Left ventricle myocardium inferior (tissue), 1 donor: ENCODE measurements at places on chromosomes 6 and 20.

- no peak for DNase-seq
These were observed 182.6 kb downstream of the RNGTT start for GRCh38 chr6:88780714-88781389.

DNA sequence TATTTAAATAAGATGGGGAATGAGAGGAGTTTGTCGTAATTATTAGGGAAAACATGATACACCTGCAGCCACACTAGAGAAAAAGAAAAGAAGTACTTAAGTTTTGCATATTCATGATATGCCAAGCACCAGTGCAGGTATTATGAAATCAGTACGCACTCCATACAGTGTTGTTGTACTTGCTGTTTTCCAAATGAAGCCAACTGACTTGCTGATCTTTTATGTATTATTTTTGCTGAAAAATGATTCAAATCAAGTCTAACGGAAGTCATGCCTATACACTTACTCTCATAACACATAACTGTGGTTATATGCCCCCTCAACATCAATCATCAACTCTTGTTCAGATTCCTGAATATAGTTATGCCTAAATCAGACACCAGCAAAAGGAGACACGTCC lies 584.9 kb upstream of the EYS start:
- DNase-seq, result no peak

- no peak for DNase-seq
These were observed 141.7 kb upstream of the CARMIL1 start for GRCh38 chr6:25137480-25137879.

DNA sequence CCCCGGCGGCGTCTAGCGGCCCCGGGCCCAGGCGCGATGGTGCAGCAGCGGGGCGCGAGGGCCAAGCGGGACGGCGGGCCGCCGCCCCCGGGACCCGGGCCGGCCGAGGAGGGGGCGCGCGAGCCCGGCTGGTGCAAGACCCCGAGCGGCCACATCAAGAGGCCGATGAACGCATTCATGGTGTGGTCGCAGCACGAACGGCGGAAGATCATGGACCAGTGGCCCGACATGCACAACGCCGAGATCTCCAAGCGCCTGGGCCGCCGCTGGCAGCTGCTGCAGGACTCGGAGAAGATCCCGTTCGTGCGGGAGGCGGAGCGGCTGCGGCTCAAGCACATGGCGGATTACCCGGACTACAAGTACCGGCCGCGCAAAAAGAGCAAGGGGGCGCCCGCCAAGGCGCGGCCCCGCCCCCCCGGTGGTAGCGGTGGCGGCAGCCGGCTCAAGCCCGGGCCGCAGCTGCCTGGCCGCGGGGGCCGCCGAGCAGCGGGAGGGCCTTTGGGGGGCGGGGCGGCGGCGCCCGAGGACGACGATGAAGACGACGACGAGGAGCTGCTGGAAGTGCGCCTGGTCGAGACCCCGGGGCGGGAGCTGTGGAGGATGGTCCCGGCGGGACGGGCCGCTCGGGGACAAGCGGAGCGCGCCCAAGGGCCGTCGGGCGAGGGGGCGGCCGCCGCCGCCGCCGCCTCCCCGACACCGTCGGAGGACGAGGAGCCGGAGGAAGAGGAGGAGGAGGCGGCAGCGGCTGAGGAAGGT lies 715 bp downstream of the SOX12 start:
- peak; percentile 71 for DNase-seq

DNA sequence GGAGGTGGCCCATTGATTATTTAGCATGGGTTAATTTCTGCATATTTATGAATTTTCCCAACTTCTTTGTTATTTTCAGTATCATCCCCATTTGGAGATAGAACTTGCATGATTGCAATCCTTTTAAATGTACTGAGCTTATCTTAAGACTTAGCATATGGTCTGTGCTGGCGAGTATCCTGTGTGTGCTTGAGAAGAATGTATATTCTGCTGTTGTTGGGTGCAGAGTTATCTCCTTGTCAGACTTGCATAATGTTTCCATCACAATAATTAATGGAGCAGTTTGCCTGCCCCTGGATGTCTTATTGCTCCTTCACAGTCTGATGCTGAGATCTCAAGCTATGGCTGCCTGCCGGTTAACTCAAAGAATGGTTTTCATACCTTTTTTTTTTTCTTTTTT lies 112.6 kb downstream of the CDYL start:
- DNase-seq, result no peak

- DNase-seq, result no peak
These were observed 13.1 kb upstream of the APMAP start for GRCh38 chr20:25005661-25006060.

- no peak for DNase-seq
These were observed 71.0 kb upstream of the SUPT3H start for GRCh38 chr6:45448417-45449389.

DNA sequence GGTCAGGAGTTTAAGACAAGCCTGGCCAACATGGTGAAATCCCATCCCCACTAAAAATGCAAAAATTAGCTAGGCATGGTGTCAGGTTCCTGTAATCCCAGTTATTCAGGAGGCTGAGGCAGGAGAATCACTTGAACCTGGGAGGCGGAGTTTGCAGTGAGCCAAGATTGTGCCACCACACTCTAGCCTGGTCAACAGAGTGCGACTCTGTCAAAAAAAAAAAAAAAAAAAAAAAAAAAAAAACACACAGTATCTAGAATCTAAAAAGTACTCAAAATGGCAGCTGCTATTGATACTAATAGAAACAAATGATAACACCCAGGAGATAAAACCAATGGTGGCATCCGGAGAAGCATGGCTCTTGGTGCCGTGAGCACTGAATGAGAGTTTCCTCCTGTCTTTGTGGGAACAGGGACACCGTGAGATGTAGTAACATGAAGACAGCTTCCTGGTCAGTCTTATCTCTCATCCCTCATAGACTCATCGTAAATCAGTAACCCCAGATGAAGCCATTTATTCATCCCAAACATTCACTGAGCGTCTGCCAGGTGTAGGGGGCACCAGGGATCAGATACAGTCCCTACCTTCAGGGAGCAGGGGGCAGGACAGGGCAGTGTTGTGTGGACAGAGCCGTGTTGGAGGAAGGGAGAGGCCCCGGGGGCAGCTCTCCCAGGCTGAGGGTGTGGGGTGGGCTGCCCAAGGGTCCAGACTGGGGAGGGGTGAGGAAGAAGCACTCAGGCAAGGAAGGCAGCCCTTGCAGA lies 66.1 kb downstream of the SYNJ2 start:
- DNase-seq, result peak; percentile 3

DNA sequence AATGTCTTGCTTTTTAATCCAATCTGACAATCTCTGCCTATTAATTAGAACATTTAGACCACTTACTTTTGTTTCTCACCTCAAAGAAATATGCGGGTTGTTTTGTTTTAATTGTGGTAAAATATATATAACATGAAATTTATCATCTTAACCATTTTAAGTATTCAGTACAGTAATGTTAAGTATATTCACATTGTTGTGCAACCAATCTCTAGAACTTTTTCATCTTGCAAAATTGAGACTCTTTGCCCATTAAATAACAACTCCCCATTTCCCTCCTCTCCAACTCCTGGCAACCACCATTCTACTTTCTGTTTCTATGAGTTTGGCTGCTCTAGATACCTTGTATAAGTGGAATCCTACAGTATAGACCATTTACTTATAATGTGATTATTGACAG lies 13.8 kb upstream of the TCP11 start:
- no peak for DNase-seq

- DNase-seq, result no peak
These were observed 61.2 kb downstream of the RSPH3 start for GRCh38 chr6:158938811-158939254.

DNA sequence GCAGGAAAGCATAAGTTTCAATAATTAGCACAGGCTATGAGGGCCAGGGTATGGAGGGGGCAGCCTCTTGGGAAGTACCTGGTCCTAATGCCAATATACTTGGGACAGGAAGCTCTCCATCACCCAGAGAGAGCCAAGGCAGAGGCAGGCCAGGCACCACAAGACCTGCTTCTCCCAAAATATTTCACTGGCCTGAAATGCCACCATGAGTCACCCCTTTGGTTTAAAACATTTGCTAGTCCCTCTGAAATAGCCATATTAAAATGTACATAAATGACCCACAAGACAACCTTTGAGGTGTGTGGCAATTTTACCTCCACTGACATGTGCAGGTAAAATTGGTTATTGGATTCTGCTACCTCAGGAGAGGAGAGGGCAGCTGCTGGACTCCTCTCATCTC lies 23.4 kb upstream of the SCUBE3 start:
- DNase-seq, result no peak
